ENCODE measurements at places on chromosomes 7 and 10. TPM values are rescaled to one million over a fixed set of nuclear protein-coding genes. Genes with fewer than 3 reads are reported as not detected.
A peak's percentile ranks its signal among the peaks of the same experiment; 100 is the strongest.

GRCh38 chr7:150564006-150564405 lies 3.2 kb upstream of the GIMAP4 start:
- DNase-seq = no peak

DNA sequence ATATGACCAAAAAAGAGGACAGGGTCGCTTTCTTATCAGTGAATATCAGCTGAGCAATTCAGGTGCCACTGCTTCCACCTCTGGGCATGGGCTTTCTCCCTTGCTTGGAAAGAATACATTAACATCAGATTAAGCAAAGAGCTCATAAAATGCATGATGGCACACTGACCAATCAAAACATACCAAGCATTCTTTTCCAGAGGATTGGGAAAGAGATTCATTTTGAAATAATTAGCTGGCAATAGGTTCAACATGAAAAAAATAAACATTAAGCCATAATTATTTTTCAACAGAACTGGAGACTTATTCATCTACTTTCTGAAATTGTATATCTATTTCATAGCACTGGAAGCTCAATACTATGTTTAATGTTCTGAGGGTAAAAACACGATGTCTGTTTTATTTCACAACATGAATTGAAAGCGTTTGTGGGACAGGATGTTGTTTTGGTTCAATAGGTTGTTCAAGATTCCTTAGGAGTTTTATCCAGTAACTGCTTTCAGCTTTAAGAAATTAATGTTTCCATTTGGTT lies 53.2 kb downstream of the TFAM start:
- no peak for DNase-seq

DNA sequence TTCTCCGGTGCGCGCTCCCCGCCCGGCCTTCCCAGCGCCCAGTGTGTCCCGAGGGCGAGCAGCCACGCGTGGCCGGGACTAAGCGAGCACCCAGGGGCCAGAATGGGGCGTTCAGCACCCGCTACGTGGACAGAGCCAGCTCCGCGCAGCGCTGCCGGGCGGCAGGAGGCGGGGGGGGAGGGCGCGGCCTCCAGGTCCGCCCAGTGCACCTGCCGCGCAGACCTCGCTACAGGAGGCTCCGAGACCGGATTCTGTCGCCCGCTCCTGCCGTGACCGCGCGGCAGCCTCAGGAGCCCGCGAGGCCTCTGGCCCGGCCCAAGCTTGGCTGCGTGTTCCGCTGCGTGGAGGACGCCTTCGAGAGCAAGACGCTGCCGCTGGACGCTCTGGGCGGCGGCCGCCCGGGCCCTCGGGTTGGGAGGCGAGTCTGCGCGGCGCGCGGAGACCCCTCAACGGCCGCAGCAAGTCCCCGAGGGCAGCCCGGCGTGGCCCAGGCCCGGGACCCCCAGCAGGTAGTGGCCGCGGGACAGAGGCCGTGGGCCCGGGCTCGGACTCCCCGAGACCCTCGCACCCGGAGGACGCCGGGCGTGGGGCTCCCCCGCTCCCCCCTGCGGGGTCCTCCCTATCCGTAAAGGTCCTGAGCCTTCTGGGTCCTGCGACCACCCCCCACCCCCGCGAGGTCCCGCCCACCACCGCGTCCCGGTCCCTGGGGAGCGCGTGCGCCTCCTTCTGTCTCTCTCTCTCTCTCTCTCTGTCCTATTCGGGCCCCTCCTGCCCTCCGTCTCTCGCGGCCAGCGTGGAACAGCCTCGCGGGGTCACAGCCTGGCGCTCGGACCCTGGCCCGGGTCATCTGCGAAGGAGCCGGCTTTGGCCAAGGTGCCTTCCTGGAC lies 904 bp upstream of the DPYSL4 start:
- peak; percentile 60 for DNase-seq

DNA sequence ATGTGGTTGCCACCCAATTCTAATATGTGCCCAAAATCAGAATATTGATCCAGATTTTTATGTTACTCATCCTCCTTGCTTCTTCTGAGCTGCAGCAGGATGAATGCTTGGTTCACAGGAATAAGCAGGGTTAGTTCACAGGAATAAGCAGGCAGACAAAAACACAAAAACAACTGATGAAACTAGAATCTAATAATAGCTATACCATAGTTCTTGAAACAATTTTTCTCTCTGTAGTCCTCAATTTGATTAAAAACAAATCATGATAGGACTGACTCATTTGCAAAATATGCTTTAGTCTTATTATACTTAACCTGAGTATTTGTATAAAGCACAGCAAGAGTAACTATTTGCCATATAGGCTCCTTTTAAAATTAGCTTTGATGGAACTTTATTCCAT lies 24.4 kb upstream of the ARHGAP12 start:
- no peak for DNase-seq

DNA sequence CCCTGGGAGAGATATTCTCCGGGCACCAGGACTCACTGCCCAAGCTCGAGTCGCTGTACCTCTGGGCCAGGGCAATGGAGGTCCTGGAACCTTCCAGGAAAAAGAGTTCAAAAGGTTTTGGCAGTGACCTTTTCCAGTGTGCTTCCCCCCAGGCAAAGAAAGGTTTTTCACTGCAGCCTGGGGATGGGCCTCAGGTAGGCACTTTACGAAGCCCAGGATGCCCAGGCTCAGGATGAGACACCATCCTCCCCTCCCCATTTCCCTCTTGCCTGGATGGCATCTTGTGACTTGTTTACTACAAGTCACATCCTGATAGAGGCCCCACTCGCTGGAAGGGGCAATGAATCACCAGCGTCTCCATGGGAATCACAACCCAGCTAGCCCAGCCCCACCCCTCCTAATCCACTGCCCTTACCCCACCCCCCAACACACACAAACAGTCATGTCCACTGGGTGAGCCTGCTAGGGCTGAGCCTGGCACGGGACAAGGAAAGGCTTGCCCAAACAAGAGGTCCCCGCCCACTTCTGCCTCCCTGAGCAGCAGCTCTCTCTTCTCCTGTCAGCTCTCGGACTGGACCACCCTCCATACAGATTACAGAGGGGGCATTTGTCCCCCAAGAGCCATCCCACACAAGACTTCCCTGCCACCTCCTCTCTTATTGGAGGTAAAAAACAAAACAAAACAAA lies 93.8 kb upstream of the SMNDC1 start:
- DNase-seq = peak; percentile 89

Gene LMOD2
- not detected for total RNA-seq
